Sigmoid colon (tissue), 7 donors: ENCODE measurements at places on chromosomes 1 and 21. TPM values are rescaled to one million over a fixed set of nuclear protein-coding genes. Genes with fewer than 3 reads are reported as not detected.

The PNRC2 gene
- 104 TPM for polyA plus RNA-seq

The PGLYRP4 gene
- polyA plus RNA-seq = not detected

The PROK1 gene
- polyA plus RNA-seq = not detected

The LRRC38 gene
- not detected for polyA plus RNA-seq

The SAMD13 gene
- polyA plus RNA-seq = 8.8 TPM

The S100B gene
- 23.7 TPM for polyA plus RNA-seq

The ROR1 gene
- polyA plus RNA-seq = 1.3 TPM

The PRDX6 gene
- 804 TPM for polyA plus RNA-seq
